ENCODE measurements at places on chromosomes 13 and 19.

DNA sequence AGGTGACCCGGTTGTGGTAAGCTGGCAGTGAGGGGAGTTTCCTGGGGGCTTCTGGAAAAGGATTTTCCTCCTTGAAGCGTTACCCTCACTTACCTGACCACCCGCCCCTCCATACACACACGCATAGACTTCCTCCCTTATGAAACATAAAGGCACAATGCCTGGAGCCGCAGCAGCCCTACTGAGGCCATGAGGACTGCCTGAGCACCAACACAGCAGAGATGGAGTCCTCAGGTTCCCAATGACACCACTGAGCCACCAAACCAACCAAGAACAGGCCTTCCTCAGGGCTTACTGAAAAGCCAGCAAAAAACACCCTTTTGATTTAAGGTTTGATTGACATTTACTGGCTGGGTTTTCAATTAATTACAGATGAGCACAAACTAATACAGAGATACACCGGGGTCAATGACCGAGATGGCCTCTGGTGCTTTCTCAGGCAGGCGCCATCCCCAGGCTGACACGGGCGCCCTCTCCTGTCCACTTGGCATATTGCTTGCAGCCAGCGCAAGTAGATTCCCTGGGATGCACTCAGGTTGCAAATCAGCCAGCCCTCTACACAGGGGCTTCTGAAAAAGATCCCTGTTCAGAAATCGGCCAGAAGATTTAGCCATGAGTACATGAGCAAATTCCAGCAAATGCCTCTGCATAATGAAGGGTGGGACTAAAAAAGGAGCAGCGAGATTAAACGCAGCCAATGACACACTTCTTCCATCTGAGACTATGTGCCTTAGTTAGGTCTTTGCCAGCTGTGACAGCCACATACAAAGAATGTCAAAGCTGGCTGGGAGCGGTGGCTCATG lies 14.8 kb downstream of the OPA3 start:
- peaks cover 8% of the 10 kb centered on the region for H3K4me1 ChIP-seq
- peak overlapping the region; percentile 57 for H3K27ac ChIP-seq
- no peak overlapping the region for H3K4me3 ChIP-seq
- DNase-seq, result peak; percentile 49
- no peaks in the 10 kb centered on the region for H3K36me3 ChIP-seq
- H3K27me3 ChIP-seq, result no peaks in the 10 kb centered on the region

GRCh38 chr19:24074720-24075454 lies 12.1 kb upstream of the ZNF254 start:
- no peak for DNase-seq
- no peaks in the 10 kb centered on the region for H3K27me3 ChIP-seq
- peak overlapping the region; percentile 77 for H3K27ac ChIP-seq
- H3K4me1 ChIP-seq, result peaks cover 3% of the 10 kb centered on the region
- H3K36me3 ChIP-seq, result peaks cover 8% of the 10 kb centered on the region

GRCh38 chr19:47506459-47506858 lies 8.4 kb downstream of the NAPA start:
- no peaks in the 10 kb centered on the region for H3K27me3 ChIP-seq
- no peak overlapping the region for H3K27ac ChIP-seq
- peaks cover 30% of the 10 kb centered on the region for H3K4me1 ChIP-seq
- H3K36me3 ChIP-seq, result peaks cover 50% of the 10 kb centered on the region
- DNase-seq, result no peak

GRCh38 chr13:107252021-107252420 lies 684.1 kb upstream of the ARGLU1 start:
- no peaks in the 10 kb centered on the region for H3K4me1 ChIP-seq
- no peak overlapping the region for H3K4me3 ChIP-seq
- DNase-seq, result no peak
- H3K27ac ChIP-seq, result no peak overlapping the region

DNA sequence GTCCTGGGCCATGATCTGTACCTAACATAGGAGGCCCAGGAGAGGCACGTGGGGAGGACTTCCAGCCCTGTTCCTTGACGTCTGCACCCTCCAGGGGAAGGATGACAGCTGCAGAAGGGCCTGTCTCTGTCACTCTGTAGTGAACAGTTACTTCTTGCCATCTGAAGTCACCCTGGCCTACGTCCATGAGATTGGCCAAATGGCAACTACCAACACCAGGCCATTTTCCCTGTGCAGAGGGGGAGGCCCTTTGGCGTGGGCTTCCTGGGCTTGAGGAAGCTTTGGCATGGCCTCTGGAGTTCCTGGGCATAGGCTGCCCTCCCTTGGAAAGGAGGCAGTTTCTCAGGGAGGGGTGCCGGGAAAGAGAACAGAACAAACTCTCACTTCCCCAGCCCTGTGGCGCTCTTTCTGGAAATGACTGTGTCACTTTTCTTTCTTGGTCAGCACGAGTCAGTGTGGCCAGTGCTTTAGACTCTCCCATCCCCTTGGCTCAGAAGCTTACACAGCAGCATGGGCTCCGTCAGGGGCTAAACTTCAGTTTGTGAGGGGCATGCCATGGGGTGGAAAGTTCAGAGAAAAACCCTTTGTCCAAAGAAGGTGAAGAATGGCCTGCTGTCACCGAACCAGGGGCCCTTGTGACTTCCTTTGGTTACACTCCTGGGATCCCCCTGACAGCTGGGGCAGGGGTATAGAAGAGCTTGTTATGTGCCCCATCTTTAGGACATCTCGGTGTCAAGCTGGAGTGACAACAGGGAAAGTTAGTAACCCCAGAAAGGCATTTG lies 5.3 kb downstream of the CARM1 start:
- DNase-seq, result no peak
- no peaks in the 10 kb centered on the region for H3K27me3 ChIP-seq
- no peak overlapping the region for H3K27ac ChIP-seq
- peaks cover 6% of the 10 kb centered on the region for H3K36me3 ChIP-seq
- H3K4me3 ChIP-seq, result no peak overlapping the region
- peaks cover 22% of the 10 kb centered on the region for H3K4me1 ChIP-seq

DNA sequence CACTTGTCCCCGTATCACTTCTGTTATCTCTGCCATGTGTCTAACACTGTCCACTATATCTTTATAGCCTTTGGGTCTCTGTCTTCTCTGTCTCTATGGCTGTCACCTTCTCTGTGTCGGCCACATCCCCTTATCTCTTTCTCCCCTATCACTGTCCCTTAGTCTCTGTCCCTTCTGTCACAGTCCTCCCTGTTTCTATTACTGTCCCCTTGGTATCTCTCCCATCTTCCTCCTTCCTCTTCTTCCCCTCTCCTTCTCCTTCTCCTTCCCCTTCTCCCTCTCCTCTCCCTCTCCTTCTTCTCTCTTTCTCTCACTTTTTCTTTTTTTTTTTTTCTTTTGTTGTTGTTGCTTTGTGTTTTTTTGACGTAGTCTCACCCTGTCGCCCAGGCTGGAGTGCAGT lies 34.7 kb upstream of the LRRC4B start:
- no peak for DNase-seq
- no peak overlapping the region for H3K4me3 ChIP-seq
- H3K4me1 ChIP-seq, result peaks cover 3% of the 10 kb centered on the region
- H3K27me3 ChIP-seq, result peaks cover 54% of the 10 kb centered on the region

GRCh38 chr19:38629568-38629967 lies 10.6 kb downstream of the EIF3K start:
- no peaks in the 10 kb centered on the region for H3K27me3 ChIP-seq
- no peak for DNase-seq
- no peak overlapping the region for H3K4me3 ChIP-seq
- peaks cover 65% of the 10 kb centered on the region for H3K36me3 ChIP-seq

DNA sequence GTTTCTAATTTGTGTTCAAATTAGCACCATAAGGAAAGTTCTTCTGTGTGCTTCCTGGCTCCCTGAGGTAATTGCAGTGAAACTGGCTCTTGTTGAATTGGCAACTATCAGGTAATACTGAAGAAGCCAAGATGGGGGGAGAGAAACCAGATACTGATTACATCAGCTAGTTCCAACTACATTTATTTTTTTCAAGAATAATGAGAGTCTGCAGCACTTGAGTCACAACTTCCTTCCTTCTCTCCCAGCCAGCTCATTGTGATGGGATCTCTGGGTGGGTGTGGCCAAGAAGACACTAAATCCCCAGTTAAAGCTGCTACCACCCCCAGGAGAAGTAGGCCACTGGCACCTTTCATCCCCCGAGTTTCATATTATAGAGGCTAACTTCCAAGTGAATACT lies 100.7 kb upstream of the RXFP2 start:
- no peak overlapping the region for H3K27ac ChIP-seq
- no peak overlapping the region for H3K4me3 ChIP-seq
- H3K4me1 ChIP-seq, result no peaks in the 10 kb centered on the region
- DNase-seq, result no peak
- H3K27me3 ChIP-seq, result no peaks in the 10 kb centered on the region
- peaks cover 3% of the 10 kb centered on the region for H3K36me3 ChIP-seq

DNA sequence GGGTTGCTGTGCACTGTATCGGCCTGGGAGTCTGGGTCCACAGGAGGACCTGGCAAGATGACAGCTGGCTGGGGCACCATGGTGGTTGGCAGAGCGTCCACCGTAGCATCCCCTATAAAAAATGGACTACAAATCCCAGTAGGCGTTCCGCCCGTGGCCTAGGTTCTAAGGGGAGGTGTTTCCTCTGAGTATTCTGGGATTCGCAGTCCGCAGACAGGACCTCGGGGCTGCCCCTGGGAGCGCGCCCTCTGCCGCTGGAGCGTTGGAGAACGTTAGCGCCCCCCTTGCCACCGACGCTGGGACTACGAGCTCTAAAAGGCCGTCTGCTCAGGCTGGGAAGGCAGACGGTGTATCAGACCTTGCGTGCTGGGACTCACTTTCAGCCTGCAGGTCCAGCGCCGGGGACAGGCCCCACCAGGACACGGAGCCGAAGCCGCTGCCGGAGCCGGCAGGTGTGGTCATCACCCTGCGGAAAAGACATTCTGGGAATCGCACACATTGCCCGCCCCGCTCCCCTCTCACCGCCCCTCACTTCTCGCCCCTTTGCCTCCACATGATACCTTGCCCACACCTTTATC lies 372 bp downstream of the DNAAF3 start:
- peak overlapping the region; percentile 41 for H3K4me3 ChIP-seq
- peaks cover 11% of the 10 kb centered on the region for H3K4me1 ChIP-seq
- DNase-seq, result no peak
- H3K36me3 ChIP-seq, result peaks cover 7% of the 10 kb centered on the region

GRCh38 chr13:87052731-87053130 lies 618.4 kb upstream of the SLITRK5 start:
- H3K4me3 ChIP-seq, result no peak overlapping the region
- no peaks in the 10 kb centered on the region for H3K27me3 ChIP-seq
- no peak for DNase-seq
- H3K36me3 ChIP-seq, result no peaks in the 10 kb centered on the region

DNA sequence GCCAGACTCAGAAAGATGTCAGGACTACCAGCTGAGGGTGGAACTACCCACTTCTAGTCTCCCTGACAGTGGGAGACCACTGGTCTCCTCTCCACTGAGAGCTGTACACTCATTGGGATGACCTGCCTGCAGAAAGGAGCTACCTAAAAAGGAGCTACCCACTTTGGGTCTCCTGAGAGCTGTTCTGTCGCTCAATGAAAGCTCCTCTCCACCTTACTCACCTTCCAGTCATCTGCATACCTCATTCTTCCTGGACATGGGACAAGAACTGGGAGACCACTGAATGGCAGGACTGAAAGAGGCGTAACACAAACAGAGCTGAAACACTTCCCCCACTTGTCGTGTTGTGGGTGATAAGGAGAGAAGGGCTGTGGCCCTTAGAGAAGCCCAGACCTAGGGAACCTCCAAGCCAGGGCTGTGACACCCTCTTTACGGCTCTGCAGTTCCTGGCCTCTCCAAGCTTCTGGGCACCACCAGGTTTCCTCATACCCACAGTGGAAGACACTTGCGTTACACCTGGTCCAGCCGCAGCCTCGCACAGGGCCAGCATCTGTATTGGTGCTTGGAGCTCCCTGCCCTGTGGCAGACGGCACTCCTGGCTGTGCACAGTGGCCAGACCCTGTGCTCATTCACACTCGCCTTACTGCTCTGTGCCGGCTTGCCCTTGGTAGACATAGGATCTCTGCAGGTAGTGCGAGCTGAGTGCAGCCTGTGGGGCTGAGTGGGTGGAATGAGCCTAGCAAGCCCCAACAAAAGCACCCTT lies 54.9 kb upstream of the SLITRK6 start:
- no peak for DNase-seq
- no peak overlapping the region for H3K4me3 ChIP-seq

DNA sequence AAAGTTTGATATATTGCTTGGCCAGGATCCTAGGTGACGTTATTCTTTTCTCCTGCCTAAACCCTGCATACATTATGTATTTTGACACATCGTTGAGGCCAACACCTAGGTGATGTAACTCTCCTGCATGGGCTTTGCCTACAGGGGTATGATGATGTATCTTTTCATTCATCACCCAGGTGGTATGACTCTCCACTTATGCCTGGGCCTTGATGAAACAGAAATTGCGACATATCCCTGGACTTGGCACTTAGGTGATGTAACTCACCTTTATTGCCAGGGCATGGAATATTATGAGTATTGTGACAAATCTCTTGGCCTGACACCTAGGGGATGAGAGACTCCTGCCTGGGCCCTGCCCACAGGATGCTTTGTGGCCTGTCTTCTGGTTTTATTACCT lies 18.5 kb upstream of the ZNF681 start:
- H3K4me3 ChIP-seq, result no peak overlapping the region
- H3K27me3 ChIP-seq, result no peaks in the 10 kb centered on the region
- DNase-seq, result no peak
- H3K27ac ChIP-seq, result peak overlapping the region; percentile 65

DNA sequence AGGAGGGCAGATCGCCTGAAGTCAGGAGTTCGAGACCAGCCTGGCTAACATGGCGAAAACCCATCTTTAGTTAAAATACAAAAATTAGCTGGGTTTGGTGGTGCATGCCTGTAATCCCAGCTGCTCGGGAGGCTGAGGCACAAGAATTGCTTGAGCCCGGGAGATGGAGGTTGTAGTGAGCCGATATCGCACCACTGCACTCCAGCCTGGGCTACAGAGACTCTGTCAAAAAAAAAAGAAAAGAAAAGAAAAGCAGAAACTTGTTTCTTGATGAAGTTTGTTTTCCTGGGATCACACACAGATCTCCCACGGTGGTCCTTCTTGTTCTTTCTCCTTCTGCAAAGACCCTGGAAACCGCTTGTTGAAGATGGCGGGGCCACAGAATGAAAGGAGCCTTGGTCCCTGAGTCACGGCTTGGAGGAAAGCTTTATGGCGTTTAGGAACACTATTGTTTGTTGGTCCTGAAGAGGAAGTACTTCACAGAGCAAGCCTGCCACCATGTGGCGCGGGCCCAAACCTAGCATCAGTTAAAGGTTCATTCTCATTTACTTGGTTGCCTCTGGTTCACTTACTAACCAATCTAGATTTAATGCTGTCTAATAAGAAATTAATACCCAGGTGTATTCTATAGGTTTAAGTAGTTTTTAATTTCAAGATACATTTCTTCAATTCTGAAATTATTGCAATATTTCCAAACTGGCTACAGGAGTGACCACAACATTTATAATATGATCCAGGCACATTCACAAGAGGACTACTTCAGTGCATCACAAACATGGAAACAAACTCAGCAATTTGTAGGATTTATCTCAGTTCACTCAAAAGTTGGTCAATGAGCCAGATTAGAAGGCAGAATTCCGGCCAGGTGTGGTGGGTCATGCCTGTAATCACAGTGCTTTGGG lies 21.3 kb upstream of the ARL11 start:
- peak overlapping the region; percentile 74 for H3K27ac ChIP-seq
- H3K4me3 ChIP-seq, result peak overlapping the region; percentile 75
- H3K27me3 ChIP-seq, result no peaks in the 10 kb centered on the region
- DNase-seq, result peak; percentile 72

All from effector memory CD8-positive, alpha-beta T cell (primary cell).